Hindlimb muscle (tissue), 1 donor: ENCODE measurements at places on chromosomes 7 and 10.

GRCh38 chr10:64786989-64787388 lies 1265.8 kb downstream of the REEP3 start:
- no peak for DNase-seq

DNA sequence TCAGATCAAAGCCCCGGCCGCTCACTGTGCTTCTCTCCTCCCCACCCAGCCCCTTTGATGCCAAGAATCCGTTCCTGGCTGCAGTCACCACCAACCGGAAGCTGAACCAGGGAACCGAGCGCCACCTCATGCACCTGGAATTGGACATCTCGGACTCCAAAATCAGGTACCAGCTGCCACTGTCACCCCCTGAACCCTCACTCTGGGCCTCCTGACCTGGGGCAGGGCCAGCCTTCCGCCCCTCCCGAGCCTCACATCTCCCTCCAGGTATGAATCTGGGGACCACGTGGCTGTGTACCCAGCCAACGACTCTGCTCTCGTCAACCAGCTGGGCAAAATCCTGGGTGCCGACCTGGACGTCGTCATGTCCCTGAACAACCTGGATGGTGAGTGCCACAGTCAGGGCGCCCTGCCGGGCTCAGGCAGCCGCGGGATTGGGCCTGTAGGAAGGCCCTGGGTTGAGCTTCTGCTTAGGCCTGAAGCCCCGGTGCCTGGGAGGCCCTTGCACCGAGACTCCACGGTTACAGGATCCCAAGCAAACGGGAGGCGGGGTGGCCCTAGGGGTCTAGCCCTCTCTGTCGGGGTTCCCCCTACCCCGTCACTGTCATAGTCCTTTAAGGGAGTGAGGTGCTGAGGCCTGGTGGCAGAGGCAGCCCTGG lies 10.8 kb downstream of the TMEM120A start:
- DNase-seq: no peak

GRCh38 chr7:42768045-42768444 lies 143.8 kb downstream of the C7orf25 start:
- no peak for DNase-seq

DNA sequence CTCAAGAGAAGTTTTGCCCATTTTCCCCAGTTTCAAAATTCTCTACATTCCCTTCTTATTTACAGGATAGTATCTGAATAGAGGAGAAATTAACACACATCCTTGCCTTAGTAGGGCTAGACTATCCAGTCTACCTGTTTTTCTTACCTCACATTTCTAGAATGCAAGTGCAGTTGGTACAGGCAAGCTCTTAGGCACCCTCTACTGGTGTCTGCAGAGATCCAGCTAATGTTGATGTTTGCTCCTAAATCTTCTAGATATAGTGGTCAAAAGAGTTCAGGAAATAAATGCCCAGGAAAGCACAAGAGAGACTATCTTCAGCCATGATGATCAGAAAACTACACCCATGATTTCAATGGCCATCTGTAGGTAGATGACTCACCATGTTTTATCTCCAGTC lies 205.3 kb downstream of the HTR7 start:
- DNase-seq: no peak

- no peak for DNase-seq
Observed at GRCh38 chr7:138208142-138208570, 131.9 kb downstream of the AKR1D1 start.

DNA sequence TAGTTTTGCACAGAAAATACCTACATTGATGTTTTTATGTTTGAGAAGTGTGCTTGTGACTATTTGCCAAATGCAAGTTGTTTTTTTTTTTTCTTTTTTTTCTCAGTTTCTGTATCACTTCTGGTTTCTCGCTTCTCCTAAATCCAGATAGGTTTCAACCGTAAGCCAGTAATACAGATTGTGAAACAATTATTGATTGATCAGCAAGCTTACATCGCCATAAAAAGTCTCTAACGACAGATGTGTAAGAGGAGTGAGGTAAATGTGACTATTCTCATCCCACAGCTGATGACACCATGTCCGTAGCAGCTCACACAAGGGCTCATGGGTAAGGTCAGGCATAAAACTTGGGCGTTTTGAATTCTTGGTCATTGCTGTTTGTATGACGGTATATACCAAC lies 202.8 kb upstream of the AKR1E2 start:
- no peak for DNase-seq

DNA sequence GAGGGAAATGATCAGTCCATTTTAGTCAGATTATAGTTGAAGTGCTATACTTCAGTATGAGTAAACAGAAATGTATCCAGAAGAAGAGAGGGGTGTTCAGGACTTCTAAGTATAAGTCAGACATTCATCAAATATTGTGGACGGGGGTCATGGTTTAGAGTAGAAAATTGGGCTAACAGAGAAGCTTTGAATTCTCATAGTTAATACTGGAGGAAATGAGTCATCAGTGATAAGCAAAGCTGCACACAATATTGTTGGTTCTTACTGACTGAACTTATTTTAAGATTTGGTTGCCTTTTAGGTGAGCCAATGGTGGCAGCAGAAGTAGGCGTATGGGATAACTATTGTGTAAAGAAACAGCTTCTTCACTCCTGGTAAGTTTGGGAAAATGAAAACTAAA lies 1.7 kb upstream of the SUMF2 start:
- no peak for DNase-seq

DNA sequence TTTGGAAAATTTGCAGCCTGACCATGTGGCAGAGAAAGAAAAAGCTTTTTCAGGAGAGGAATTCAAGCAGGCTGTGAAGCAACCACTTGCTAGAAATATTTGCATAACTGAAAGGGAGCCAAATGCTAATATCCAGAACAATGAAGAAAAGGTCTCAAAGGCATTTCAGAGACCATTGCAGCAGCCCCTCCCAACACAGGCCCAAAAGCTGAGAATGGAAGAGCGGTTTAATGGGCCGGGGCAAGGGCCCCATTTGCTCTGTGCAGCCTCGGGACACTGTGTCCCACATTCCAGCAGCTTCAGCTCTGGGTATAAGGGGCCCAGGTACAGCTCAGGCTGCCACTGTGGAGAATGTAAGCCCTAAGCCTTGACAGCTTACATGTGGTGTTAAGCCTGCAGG lies 918.1 kb upstream of the POT1 start:
- no peak for DNase-seq

DNA sequence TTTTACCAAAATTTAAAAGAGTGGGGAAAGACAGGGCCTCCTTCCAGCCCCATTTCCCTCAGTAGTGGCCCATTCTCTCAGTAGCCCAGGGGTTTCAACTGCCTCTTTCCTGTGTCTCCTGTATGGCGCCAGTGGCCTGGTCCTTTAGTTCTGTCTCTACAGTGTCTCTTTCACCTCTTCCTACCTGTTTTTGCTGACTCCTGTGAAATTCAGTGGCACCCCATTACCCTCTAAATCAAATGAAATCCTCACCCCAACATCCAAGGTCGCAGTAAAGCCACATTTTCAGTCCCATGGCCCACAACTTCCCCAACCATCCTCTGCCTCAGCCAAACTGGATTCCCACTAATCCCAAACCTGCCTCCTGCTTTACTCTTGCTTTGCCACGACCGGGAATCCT lies 200.7 kb downstream of the IPMK start:
- DNase-seq: no peak

DNA sequence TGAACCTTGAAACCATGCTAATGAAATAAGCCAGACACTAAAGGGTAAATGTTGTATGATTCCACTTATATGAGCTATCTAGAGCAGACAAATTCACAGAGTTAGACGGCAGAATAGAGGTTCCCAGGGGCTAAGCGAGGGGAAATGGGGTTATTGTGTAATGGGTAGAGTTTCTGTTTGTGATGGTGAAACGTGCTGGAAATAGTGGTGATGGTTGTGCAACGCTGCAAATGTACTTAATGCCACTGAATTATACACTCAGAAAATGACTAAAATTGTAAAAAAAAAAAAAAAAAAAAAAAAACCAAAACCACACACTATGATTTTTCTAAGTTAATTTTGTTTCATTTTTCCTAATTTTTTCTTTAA lies 30.0 kb downstream of the SFXN4 start:
- DNase-seq: no peak

DNA sequence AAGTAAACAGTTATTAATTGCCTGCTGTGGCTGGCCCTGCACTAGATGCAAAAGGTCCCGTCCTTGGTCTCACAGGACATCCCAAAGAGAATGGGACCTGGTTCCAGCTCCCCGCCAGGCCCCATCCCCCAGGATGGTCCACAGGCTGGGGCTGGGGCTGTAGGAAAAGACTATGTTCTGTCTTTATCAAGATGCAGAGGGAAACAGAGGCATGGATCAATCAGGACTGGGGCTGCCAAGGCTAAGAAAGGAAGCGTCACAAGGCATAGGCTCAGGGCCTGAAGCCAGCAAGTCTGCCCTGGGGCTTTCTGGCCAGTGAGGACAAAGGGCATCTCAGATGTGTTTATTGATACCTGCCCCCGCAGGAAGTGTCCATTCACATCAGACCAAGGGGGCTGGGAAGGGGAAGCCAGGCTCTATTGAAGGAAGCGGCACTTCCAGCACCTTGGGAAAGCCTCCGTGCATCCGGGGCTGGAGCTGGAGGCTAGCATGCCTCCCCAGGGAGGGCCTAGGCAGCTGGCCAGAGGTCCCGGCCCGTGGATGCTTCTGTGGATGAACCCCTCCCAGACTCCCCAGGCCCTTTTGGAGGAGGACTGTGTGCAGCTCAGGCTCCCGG lies 5.8 kb downstream of the VSIR start:
- DNase-seq: no peak

DNA sequence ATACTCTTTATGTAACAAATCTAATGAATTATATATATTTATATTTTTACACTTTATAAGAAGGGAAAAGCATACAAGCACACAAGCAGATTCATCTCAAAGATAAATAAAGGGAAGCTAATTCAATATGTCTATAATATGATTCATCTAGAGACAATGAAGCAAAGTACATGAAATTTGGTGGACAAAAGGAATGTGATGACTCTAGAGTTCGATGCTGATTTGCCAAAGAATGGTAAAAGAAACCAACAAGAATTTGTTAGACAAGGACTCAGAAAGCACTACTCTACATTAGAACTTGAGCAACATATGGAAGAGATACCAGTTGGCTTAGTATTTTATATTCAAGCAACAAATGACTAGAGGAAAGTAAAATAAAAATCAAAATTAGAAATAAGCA lies 536.5 kb upstream of the TEX47 start:
- no peak for DNase-seq

DNA sequence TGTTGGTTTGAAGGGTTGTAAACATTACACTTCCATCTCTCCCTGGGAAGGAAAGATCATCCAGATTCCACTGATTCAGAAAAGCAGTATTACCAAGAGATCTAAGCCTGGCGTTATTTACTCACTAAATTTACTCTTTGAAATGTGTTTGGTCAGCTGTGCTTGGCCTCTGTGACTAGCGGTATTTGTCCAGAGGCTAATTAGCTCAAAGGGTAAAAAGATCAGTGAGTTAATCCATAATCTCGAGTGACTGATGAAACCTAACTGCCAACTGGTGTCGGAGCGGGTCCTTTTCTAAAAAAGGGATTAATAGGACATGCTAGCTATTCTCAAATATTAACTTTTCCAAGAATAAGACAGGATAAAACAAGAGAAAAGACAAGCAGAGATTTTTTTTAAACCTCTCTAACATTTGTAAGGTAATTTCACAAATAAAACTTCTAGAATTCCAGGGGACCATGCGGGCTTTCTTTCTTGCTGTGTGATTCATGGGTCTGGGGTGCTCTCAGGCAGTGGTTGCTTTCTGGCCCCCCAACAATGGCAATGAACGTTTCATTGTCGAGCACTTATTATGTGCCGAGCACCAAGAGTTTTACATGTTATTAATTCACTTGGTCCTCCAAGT lies 247.3 kb upstream of the AOAH start:
- no peak for DNase-seq

- no peak for DNase-seq
Observed at GRCh38 chr10:77506517-77507200, 130.9 kb downstream of the KCNMA1 start.

- DNase-seq: no peak
Observed at GRCh38 chr10:96656839-96657238, 63.5 kb downstream of the PIK3AP1 start.

DNA sequence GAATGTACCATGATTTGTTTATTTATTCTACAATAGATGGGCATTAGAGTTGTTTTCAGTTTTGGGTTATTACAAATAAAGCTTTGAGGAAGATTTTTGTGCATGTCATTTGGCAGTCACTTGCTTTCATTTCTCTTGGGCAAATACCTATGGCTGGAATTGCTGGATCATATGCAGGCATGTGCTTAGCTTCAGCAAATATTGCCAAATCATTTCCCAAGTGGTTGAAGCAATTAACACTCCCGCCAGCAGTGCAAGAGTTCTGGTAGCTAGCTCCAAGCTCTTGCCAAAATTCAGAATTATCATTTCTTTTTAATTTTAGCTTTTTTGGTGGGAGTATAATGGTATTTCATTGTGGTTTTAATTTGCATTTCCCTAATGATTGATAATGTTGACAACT lies 32.9 kb upstream of the PCBD1 start:
- no peak for DNase-seq

- DNase-seq: no peak
Observed at GRCh38 chr7:105480931-105481330, 41.1 kb downstream of the PUS7 start.

DNA sequence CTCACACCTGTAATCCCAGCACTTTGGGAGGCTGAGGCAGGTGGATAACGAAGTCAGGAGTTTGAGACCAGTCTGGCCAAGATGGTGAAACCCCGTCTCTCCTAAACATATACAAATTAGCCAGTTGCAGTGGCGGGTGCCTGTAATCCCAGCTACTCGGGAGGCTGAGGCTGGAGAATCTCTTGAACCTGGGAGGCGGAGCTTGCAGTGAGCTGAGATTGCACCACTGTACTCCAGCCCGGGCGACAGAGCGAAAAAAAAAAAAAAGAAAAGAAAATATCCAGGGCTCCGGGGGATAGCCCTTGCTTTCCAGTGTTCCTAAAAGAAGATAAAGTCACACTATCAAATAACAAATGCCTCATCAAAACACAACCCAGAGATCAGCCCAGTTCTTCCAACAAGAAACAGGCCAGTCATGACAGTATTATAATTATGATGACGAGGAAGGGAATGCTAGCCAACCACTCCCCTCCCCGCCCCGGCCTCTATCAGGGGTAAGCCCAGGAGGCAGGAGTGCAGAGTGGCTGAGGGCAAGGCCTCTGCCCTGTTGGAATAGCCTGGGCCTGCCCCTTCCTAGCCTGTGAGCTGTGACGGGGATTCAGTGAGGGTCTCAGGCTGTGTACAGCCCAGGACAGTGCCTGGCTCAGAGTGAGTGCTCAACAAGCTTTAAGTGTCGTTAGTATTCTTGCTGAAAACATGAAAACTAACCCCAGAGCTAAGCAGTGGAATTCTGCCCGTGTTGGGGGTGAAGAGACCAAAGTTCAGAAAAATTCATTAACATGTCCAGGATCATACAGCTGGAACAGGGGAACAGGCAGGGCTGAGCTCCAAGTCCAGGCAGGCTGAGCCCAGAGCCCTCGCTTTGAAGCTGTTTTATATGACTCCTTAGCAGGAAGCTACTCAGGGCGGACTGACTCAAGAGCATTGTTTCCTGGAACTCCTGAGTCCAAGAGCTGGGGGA lies 54.3 kb downstream of the FAM241B start:
- DNase-seq: peak; percentile 72

DNA sequence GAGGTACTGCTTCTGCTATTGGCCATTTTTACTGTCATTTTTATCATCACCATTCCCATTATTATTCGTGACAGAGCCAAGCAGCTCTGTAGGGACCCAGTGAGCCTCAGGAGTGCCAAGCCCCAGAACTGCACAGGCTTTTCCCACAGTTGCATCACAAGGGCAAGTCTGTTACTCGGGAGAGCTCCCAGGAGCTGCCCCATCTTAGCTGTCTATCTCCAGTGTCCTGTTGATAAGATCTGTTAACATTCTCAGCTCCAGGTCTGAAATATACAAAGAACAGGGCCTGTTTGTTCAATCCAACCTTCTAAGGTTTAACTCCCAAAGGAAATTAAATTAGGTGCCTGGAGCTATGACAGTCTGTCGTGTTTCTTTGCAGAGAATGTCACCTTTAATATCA lies 20.2 kb upstream of the TRIM8 start:
- no peak for DNase-seq
